Airway epithelial cell (primary cell): ENCODE measurements at places on chromosomes 2 and 18. TPM values are rescaled to one million over a fixed set of nuclear protein-coding genes. Genes with fewer than 3 reads are reported as not detected.

Gene REG1B
- not detected in 2 replicates for total RNA-seq

Gene STPG4
- total RNA-seq: not detected in 2 replicates

Gene GLI2
- total RNA-seq: 0.56 and 0.85 TPM in 2 replicates

Gene FAM124B
- not detected in 2 replicates for total RNA-seq

Gene HJURP
- 18.2 and 26.2 TPM in 2 replicates for total RNA-seq

Gene SERPINB10
- 0.23 and 0.28 TPM in 2 replicates for total RNA-seq

Gene PIEZO2
- 0.09 and 0.78 TPM in 2 replicates for total RNA-seq

Gene ST6GAL2
- 0.23 TPM in 1 of 2 replicates, not detected in the other for total RNA-seq

Gene NT5C1B
- 0.07 TPM in 1 of 2 replicates, not detected in the other for total RNA-seq

Gene ING5
- 11.8 and 18.7 TPM in 2 replicates for total RNA-seq

Gene FZD7
- total RNA-seq: 6.8 and 7.0 TPM in 2 replicates

Gene NIF3L1
- total RNA-seq: 29.0 and 30.3 TPM in 2 replicates

Gene PLGLB2
- not detected in 2 replicates for total RNA-seq

Gene ERBB4
- total RNA-seq: 0.09 TPM in 1 of 2 replicates, not detected in the other

Gene GALNT14
- 22.8 and 28.1 TPM in 2 replicates for total RNA-seq

Gene ORMDL1
- 22.0 and 30.5 TPM in 2 replicates for total RNA-seq

Gene UGT1A8
- 0.37 and 0.56 TPM in 2 replicates for total RNA-seq

Gene LIPG
- 37.8 and 40.8 TPM in 2 replicates for total RNA-seq

Gene TTN
- not detected in 2 replicates for total RNA-seq

Gene TRIB2
- total RNA-seq: 17.4 and 19.5 TPM in 2 replicates

Gene IGFBP2
- 643 and 678 TPM in 2 replicates for total RNA-seq

Gene NCKAP5
- 1.1 and 1.8 TPM in 2 replicates for total RNA-seq

Gene HOXD3
- not detected in 2 replicates for total RNA-seq
